NCI-H1417 treated with DMSO at 0.1 percent for 48 hours (cell line): ENCODE measurements at places on chromosomes 3 and 15.

GRCh38 chr3:66443118-66443803, 57.6 kb downstream of the LRIG1 start:
- no peak for DNase-seq

DNA sequence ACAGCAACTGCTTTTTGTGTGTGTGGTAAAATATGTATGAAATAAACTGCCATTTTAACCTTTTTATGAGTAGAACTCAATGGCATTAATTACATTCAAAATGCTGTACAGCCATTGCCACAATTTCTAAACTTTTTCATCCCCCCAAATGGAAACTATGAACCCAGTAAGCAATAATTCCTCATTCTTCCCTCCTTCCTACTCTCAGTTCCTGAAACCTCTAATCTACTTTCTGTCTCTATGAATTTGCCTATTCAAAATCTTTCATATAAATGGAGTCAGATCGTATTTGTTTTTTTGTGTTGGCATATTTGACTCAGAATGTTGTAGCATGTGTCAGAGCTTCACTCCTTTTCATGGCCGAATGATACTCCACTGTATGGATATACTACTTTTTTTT, 5.3 kb upstream of the BLM start:
- no peak for DNase-seq

DNA sequence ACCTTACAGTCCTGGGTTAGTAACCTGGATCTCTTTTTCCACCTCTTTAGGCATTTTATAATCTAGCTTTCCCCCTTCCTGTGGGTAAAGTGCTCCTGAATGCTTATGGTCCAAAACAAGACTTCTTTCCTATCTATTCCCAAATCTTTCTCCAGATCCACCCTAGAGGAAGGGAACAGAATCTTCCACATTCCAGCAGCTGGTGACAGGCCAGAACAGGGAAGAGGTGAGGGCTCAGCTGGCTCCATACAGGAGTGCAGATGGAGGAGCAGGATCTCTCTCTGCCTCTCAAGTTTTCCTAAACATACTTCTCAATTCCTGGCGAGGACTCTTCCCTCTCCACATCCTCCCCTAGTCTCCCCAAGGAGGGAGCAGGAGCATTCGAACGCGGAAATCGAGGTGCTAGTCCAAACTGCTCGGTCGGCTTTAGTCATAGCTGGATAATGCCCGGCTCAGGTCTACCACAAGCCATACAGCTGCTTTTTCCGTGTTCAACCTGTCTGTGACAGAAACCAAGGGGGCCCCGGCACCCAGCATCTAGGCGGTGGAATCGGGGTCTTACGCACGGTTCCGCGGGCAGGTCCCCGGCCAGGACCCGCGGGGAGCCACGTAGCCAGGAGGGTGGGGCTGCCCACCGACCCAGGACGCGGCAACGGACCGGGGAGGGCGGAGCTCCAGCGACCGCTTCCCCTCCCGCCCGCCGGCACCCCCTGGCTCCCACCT, 4.0 kb downstream of the RASSF1 start:
- DNase-seq = no peak

DNA sequence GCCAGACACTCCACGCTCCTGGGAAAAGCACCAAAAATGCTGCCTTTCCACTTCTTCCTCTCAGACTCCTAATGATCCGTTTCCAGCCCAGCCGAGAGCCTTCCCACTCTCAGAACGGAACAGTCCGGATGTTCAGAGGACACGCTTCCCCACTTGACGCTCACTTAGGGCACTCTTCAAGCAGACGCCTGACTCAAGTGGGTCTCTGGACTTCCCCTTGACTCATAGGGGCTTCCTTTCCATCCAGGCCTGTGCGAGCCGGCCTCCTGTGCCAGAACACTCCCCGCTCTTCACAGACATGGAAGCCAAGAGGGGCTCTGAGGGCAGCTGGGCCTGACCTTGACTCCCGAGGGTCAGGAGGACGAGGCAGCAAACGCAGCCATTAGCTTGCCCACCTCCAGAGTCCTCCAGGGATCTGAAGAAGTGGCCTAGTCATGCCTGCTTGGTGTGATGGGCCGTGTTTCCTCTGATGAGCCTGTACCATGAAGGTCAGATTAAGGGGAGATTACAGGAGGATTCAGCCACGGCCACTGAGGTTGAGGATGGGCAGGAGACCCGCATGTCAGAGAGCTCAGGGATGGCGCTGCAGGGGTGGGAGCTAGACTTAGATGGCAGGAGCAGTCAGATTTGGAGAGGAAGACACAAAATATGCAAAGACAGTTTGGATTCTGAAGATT, 114.7 kb upstream of the TLE3 start:
- DNase-seq = no peak

GRCh38 chr3:184134746-184135148, 411 bp upstream of the EIF2B5 start:
- DNase-seq = no peak

DNA sequence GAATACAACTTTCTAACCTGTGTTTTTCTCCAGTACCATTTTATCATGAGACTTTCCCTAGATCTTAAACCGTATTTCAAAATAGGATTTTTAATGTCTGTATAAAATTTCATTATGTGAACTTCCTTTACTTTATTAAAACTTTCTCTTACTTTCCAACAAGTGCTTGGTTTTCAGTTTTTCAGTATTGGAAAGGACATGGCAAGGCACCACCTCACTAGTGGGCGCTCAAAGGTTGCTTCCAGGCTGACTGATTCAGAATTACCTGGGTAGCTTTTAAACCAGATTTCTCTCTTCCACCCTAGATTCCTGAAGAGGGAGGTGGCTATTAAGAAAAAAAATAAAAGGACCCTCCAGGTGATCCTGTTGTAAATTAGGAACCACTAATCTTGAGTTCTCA, 236.6 kb downstream of the SOX2 start:
- no peak for DNase-seq

GRCh38 chr3:50123394-50124051, 31.6 kb upstream of the SEMA3F start:
- no peak for DNase-seq

DNA sequence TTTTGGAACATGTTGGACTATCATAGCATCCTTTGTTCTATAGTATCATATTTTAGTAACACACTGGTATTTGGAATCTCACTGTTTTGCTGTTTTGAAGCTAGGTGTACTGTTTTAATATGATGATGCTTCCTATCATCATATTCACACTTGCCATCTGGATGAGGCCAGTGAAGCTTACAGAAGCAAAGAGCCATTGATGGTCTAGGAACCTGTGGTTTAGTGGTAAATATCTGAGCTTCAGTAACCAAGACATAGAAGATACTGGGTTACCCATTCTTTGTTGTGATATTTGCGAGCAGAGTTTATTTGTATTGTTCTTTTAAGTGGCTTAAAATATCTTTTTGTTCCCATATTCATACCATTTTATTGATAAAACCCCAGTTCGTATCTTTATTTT, 304.1 kb downstream of the SATB1 start:
- DNase-seq = no peak

DNA sequence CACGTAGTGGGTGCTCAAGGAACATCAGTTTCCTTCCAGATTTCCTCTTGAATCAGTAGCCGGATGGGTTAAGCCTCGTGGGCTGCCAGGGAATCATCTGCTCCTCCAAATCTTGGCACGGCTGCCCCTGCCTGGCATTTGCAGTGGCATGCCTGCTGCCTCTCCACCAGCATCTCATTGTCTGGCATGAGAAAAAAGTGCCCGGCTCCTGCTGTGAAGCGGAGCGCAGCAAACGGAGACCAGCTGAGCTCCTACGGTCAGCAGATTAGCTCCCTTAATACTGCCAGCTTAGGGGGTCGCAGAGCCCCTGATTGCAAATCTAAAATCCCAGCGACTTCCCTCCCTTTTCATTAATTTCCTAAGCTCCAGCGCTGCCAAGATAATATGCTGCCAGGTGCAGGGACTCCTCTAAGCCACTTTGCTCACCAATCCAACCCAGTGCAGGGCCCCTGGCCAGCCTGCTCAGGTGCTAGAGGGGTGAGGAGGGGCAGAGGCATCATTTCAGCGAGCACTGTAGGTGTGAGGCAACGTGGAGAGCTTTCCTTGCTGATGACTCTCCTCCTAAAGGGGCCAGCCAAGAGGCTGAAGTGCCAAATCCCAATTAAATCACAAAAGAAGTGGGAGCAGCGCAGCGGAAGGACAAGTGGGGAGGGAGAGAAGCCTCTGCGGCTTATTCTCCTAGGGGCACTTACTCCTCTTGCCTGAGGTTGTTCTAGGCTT, 49.6 kb upstream of the ST8SIA2 start:
- DNase-seq = peak; percentile 24
